ENCODE measurements at places on chromosomes 2 and 18. TPM values are rescaled to one million over a fixed set of nuclear protein-coding genes. Genes with fewer than 3 reads are reported as not detected.

GRCh38 chr2:111709321-111709720, 174.7 kb downstream of the ANAPC1 start:
- no peak for DNase-seq

GRCh38 chr2:3108710-3109702, 268.6 kb downstream of the EIPR1 start:
- DNase-seq = no peak

DNA sequence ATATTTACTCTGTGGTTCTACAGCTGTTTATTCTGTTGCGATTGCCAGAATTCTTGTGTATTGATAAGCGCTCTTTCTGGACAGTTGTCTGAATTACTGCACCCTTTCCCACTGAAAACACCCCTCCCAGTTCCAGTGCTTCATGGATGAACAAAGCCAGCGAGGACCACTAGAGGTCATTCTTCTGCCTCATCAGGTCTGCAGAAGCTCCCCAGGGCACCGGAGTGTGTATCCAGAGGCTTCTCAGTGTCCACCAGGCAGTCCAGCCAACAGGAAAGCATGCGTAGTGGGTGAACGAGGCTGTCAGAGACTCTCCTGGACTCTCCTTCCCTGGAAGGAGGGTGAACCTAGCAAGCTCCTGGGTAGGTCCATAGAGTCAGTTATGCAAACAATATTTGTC, 40.6 kb upstream of the INHBB start:
- no peak for DNase-seq

Gene ANKRD62
- total RNA-seq = not detected
